ENCODE measurements at places on chromosomes 4 and X. TPM values are rescaled to one million over a fixed set of nuclear protein-coding genes. Genes with fewer than 3 reads are reported as not detected.

DNA sequence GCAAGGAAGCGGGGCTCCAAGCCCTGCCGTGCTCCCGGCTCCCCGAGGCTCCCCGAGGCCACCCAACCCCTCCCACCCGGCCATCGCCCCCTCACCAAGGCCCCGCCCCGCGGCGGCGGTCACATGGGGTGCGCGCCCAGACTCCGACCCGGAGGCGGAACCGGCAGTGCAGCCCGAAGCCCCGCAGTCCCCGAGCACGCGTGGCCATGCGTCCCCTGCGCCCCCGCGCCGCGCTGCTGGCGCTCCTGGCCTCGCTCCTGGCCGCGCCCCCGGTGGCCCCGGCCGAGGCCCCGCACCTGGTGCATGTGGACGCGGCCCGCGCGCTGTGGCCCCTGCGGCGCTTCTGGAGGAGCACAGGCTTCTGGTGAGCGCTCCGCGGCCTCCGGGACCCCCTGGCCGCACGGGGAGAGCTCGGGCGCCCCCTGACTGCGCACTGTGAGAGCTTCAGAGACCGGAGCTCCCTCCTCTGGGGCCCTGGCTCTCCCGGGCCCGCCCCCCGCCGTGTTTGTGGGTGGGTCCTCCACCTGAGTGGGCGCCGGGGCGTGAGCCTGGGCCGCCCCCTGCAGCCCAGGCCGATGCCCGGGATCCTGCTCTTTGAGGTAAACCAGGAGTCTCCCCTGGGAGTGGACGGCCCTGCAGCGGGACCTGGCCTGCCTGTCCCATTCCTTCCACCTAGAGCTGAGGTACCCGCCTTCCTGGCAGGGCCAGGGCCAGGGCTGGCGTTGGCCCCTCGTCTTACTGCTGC, at the start of gene IDUA:
Gene IDUA (plus strand): TSS at position 166 of the 745 bp plus-strand sequence. CDS start 41 bp downstream, at position 207.
- peak; percentile 86 for DNase-seq

Gene PTPN13
- total RNA-seq: 0.20 TPM

Gene P2RY4
- total RNA-seq: not detected

Gene EXOC1L
- not detected for total RNA-seq

Gene ADH1C
- total RNA-seq: not detected

- DNase-seq: no peak
Observed at GRCh38 chrX:110944751-110945675, 149.4 kb upstream of the CHRDL1 start.

- no peak for DNase-seq
Observed at GRCh38 chr4:166143227-166143626, 270.2 kb downstream of the TLL1 start.

DNA sequence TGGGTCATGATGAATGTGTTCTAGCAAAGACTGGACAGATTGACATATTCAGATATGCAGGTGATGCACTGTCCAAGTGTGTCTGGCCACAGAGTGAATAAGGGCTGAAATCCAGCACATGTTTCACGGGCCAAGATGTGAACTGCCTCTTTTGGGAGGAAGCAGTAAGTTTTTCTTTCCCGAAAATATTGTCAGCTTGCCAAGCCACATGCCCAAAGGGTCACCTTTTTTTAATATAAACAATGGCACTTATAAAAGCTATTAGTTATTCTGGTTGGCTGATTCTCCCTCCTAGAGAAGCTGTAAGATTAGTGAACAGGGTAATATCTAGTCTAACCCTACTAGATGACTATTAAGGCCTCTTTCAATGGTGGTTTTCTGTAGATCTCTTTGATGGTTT, 1.5 kb upstream of the EDNRA start:
- DNase-seq: no peak

GRCh38 chr4:148573296-148573695, 131.1 kb upstream of the NR3C2 start:
- DNase-seq: no peak

Gene UGT2A1
- not detected for total RNA-seq

- DNase-seq: no peak
Observed at GRCh38 chr4:56184214-56184613, 203.1 kb downstream of the AASDH start.

Gene NEIL3
- total RNA-seq: 1.2 TPM

GRCh38 chrX:153642051-153642654, 4.8 kb upstream of the DUSP9 start:
- no peak for DNase-seq

- DNase-seq: no peak
Observed at GRCh38 chr4:151797853-151798252, 37.0 kb upstream of the GATB start.

Gene CD38
- total RNA-seq: 10.9 TPM

- DNase-seq: peak; percentile 23
Observed at GRCh38 chrX:50877310-50877709, 33.2 kb upstream of the BMP15 start.

DNA sequence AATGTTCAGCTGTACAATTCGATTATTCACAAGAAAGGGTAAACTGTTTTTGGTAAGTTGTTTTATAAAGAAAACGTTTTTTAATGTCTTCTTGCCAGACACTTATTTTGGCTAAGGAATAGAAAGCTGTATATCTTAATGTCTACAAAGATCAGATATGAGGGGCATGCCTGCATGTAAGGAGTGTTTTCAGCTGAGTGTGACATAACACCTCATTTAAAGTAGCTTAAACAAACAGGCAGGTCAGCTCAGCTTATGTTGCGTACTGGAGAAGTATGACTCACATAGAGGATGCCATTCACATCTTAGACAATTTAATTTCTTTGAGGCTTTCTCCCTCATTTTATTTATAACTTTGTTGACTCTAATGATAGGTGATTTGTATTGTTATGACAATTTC, 30.4 kb downstream of the LAMTOR3 start:
- peak; percentile 16 for DNase-seq

Gene PAK3
- 0.65 TPM for total RNA-seq

- no peak for DNase-seq
Observed at GRCh38 chr4:6782846-6783110, 251 bp downstream of the KIAA0232 start.

DNA sequence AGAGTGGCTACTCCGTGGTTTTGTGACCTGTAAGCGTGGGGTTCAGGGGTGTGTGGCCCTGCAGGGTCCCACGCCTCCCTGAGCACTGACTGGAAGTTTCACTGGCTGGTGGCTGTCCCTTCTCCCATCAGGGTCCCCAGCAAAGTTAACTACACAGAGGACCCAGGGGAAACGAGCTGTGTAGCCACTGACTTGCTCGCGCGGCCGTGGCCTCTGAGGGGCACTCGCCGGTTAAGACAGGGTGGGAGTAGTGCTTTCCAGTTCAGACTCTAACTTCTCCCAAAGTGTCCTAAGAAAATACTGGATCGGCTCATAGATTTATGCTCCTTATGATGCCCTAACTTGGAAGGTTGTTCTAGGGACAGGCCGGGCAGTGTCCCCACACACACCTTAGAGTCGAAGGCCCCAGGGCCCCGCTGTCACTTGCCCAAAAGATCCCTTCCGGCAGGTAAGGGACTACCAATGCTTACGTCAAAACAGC, 28.2 kb downstream of the NELFA start:
- no peak for DNase-seq

Gene CPZ
- total RNA-seq: not detected

- no peak for DNase-seq
Observed at GRCh38 chr4:87056881-87057280, 122.1 kb downstream of the AFF1 start.

Gene SLC26A1
- total RNA-seq: 0.20 TPM

- no peak for DNase-seq
Observed at GRCh38 chr4:150315691-150316090, 237.4 kb downstream of the DCLK2 start.

Gene LUZP4
- total RNA-seq: not detected

Gene USP26
- not detected for total RNA-seq

Gene SPARCL1
- 4.2 TPM for total RNA-seq

DNA sequence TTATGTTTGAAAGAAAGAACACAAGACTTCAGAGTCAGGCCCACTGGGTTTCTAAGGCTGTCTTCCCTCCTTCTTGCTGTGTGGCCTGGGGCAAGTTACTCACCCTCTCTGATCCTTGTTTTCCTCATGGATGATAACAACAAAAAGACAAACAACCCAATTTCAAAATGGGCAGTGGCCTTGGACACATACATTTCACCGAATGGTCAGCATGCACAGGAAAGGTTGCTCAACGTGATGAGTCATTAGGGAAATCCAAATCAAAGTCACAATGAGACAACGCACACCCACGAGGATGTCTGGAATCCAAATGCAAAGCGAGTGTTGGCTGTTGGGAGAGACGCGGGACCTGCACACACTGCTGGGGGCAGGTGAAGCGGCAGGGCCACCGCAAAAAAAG, 50.8 kb upstream of the PPP2R2C start:
- DNase-seq: peak; percentile 29

- no peak for DNase-seq
Observed at GRCh38 chrX:28126886-28127285, 145.6 kb upstream of the DCAF8L1 start.

Gene CFAP299
- total RNA-seq: not detected

- peak; percentile 57 for DNase-seq
Observed at GRCh38 chr4:53100501-53101190, 238.5 kb downstream of the RASL11B start.

- no peak for DNase-seq
Observed at GRCh38 chr4:74258963-74259362, 49.3 kb upstream of the EPGN start.

- peak; percentile 52 for DNase-seq
Observed at GRCh38 chr4:2413821-2414610, 4.4 kb downstream of the ZFYVE28 start.

- no peak for DNase-seq
Observed at GRCh38 chrX:55220119-55220794, at the start of gene PAGE5. Gene PAGE5 (plus strand): TSS chrX:55220346. CDS start chrX:55221383, 1,037 bp downstream.

Gene ITIH6
- not detected for total RNA-seq

GRCh38 chrX:40142417-40142816, 44.7 kb upstream of the BCOR start:
- DNase-seq: no peak

DNA sequence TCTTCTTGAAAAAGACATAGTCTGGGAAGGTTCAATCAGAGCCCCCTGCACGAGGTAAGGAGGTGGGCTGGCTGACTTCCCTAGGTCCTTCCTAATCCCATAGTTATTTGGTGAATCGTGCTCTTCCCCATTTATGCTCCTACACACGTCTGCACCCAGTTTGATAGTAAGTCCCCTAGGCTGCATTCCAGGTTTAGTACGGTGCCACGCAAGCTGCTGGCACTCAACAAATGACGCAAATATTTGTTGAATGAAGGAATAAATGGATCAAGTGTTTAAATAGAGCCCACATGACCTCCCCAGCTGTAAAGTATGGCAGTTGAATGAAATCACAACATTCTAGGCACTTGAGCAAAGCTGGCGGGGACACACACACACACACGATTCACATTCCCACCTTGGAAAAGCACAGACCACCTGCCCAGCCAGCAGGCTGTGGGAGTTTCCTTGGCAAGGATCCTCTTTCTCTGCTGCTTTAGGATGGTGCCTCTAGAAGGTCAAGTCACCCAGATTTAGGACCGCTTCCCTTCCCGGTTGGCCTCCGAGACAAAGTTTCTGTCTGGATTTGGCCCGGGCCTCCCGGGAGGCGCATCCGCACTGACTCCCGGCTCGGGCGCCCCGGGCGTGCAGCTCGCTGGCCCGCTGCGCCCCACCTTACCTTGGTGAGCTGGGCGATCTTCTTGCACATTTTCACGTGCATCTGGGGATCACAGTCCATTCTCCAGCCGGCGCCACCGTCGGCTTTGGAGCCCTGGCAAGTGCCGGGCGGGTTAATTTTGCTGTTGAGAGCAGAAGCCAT, 721 bp downstream of the FAM184B start:
- no peak for DNase-seq

DNA sequence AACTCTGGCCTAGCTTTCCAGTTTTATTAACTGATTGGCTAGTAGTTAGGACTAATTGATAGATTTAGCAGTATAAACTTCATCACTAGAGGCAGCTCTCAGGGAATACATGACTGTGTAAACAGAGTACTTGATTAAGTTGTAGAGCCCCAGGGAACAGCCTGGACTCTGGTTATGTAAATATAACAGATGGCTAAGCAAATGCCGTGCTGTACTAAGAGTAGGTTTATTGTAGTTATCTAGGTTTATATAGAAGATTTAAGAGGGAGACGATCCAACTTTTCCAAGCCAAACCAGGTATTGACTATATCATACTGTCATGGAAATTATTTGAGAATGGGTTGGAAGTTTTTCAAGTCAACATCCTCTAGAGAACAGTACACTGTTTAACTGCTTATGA, 463.4 kb upstream of the GRID2 start:
- no peak for DNase-seq

- DNase-seq: peak; percentile 3
Observed at GRCh38 chr4:176191974-176192373, 3.4 kb downstream of the SPATA4 start.

GRCh38 chrX:104522386-104522785, 43.6 kb upstream of the IL1RAPL2 start:
- no peak for DNase-seq

Gene UGT2B17
- not detected for total RNA-seq

GRCh38 chrX:20487227-20487626, 220.5 kb upstream of the RPS6KA3 start:
- DNase-seq: no peak

DNA sequence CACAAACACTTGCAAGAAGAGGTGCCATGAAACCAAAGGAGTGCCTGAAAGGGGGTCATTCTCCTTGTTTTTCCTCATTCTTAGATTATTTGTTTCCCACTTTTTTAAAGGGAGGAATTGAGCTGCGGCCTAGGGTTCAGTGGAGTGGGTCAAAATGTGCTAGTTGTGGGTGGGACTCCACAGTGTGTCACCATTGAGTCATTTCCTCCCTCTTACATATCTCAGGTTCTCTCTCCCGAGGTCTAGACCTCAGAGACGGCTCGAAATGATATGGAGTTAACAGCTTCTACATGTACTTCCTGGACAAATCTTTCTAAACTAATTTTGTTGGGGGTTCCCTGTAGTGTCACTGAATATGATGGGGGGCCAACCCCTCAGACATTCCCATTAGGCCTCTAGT, 328.4 kb upstream of the SPANXN1 start:
- DNase-seq: no peak

All from lung microvascular endothelial cell (primary cell).